ENCODE measurements at places on chromosomes 4 and X.
A peak's percentile ranks its signal among the peaks of the same experiment; 100 is the strongest.

GRCh38 chr4:69882150-69882549, 22.2 kb upstream of the SULT1E1 start:
- DNase-seq: no peak

DNA sequence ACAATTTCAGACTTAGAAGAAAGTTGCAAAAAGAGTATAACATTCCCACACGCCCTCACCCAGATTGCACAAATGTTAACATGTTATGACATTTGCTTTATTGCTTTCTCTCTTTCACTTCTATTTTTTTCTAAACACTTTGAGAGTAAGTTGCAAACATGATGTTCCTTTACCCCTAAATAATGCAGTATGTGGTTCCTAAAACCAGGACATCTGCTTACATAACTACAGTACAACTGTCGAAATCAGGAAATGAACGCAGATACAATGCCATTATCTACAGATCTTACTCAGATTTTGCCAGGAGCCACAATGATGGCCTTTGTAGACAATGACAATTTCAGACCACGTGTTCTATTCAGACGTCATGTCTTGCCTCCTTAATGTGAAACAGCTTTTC, 22.4 kb downstream of the SH3TC1 start:
- DNase-seq: peak; percentile 39

DNA sequence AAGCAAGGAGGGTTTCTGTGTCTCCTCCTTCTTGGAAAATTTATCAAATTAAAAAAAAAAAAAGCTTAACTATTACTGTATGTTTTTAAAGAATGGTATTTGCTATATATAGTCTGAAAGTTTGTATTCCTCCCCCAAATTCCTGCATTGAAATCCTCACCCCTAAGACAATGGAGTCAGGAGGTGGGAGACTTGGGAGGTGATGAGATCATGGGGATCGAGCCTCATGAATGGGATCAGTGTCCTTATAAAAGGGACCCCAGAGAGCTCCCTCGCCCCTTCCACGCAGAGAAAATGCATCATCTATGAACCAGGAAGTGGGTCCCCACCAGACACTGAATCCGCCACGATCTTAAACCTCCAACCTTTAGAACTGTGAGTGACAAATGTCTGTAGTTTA, 50.1 kb downstream of the DHRSX start:
- DNase-seq: no peak

- no peak for DNase-seq
Observed at GRCh38 chrX:47579537-47579936, 2.7 kb upstream of the TIMP1 start.

DNA sequence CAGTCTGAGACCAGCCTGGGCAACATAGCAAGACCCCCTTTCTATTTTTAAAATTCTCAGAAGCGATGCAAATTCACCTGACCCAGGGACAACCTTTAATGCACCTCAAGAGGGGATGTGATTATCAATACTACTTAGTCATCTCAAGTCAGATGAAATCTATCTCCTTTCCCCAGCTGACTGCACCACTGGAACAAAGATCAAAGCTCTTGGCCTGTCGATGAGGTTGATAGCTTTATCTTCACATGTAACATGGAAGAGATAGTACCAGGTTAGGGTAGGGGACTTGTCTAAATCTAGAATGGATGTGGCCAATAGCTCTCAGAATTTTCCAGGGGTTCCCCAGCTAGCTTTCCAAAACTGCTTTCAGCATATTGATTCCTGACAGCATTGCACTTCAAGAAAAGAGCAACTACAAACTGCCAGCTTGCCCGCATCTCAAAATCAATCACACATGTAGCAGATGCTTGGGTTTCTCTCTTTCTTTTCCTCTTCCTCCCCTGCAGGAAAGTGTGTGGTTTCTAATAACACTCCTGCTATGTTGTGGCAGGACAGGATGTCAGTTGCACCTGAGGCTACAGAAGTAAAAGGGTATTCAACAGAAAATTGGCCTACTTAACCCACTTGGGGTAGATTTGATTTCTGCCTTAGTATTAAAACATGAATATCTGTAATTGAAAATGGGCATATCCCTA, 12.2 kb upstream of the TMEM164 start:
- no peak for DNase-seq

GRCh38 chr4:32140636-32141035, 1420.5 kb downstream of the PCDH7 start:
- no peak for DNase-seq

DNA sequence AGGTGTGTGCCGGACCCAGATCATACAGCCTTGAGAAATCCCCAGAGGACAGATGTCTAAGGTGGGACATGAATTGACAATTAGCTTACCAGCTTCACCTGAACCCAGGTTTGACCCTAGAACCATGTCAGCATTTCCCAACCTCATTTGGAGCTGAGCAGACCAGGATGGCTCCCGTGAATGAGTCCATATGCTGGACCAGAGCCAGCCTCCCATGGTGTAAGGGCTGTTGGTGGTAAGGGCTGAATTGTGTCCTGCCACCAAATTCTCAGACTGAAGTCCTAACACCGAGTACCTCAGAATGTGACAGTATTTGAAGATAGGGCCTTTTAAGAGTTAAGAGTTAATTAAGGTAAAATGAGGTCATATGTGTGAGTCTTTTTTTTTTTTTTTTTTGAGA, 88.3 kb downstream of the SLC34A2 start:
- no peak for DNase-seq

DNA sequence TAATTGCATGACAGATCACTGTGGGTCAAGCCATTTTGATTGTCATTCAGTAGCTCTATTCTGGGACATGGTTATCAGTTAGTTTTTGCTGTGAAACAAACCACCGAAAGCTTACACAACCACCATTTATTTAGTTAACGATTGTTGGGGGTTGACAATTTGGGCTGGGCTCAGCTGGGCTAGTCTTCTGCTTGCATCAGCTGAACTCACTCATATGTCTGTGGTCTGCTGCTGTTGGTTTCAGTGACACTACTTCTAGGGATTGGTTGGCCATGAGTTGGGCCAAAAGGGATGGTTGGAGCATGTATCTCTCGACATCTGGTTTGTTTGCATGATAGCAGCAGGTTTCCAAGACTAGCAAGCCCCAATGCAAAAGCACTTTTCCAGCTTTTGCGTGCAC, 5.3 kb upstream of the SMIM10 start:
- DNase-seq: no peak

GRCh38 chrX:29926659-29927058, 288.7 kb upstream of the MAGEB2 start:
- DNase-seq: no peak

DNA sequence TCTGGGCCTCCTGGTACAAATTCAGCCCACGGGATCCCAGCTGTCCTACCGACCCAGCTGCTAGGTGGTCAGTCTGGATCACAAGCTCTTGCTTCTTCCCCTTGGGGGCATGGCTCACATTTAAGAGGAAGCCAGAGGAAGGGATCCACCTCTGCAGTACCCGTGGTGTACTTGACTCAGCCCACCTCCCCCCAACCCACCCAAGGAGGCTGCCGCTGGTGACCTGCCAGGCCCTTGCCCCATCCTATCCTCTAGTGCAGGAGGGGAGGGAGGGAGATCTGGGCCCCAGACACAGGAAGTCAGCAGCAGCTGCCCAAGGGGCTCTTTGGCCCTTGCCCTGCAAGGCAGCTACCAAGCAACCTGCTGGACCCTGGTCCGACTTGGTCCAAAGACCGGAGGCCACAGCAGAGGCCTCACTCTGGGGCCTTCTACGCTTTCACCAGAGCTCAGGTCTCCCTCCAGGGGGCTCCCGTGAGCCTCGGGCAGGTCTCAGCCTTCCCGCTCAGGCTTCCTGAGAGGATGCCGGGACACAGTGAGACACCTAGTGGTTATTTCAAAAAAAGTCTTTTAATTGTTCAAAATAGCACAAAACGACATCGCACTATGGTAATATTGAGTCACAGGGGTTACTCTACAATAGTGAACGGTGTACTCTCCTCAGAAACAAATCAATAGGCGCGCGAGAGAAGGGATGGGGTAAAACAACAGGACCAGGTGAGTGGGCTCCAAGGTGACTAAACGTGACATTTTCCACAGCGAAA, 2.7 kb upstream of the RENBP start:
- DNase-seq: peak; percentile 57

DNA sequence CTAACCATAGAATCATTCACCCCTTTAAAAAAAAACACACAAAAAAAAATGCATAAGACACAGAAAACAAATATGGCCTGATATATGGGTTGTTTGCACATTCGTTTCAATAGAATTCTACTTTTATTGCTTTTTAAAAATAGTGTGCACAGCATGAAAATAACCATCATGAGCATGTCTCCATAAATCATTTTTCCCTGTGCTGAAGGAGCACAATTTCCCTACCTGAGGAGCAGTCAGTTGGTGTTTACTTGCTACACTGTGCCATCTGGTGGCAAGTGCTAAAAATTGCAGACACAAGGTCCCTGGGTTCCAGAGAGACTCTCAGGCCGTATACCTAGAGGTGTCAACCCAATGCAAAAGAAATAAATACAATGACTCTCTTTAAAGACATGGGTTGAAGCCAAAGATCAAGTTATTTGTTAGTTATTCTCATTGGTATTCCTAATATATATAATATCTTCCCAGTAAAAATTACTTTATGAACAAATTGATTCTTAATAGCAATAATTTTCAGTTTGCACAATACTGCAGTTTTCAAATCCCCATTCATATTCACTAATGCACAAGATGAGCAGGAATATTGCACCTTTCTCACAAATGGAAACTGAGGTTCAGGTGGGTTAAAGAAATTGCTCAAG, 551.4 kb downstream of the IQCM start:
- DNase-seq: no peak

- no peak for DNase-seq
Observed at GRCh38 chr4:140085062-140085622, 68.8 kb downstream of the MAML3 start.

DNA sequence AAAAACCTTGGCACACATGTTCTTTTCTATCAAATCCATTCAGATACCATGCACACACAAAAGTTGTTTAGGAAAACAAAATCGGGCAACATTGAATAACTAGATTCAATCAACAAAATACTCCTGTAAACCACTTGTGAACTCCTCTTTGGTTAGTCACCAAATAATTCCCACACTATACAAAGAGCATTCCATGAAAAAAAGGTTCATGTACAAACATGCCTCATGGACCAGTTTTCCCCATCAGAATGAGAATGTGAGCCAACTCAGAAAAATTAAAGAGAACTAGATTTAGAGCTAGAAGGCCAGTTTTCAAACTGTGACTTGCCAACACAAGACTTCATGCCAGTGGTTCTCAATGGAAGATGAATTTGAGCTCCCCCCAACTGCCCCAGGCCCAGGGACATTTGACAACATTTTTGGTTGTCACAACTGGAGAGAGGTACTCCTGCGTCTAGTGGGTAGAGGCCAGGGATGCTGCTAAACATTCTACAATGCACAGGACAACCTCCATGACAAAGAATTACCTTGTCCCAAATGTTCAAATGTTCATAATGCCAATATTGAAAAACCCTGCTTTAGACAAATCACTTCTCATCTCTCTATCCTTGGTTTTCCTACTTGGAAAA, 55.4 kb downstream of the GPC3 start:
- no peak for DNase-seq

- DNase-seq: no peak
Observed at GRCh38 chrX:130444641-130445336, 43.0 kb downstream of the RBMX2 start.

- DNase-seq: no peak
Observed at GRCh38 chr4:10577018-10577417, 107.5 kb downstream of the CLNK start.

DNA sequence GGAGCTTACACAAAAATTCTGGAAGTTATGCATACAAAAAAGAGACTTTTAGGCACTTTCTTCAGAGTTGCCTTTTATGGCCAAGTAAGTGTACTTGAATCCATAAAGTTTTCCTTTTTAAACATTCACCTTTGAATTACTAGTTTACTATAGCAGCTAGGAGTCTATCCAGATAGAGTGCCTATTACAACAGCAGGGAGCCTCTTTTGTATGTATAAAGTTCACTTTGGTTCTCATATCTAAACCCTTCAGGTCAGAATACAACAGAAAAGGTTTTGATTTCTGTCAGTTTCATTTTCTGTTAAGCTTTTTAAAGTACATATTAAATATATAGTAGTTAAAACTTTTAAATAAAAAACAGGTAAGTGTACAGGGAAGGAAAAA, 51.4 kb upstream of the IL13RA1 start:
- DNase-seq: no peak

DNA sequence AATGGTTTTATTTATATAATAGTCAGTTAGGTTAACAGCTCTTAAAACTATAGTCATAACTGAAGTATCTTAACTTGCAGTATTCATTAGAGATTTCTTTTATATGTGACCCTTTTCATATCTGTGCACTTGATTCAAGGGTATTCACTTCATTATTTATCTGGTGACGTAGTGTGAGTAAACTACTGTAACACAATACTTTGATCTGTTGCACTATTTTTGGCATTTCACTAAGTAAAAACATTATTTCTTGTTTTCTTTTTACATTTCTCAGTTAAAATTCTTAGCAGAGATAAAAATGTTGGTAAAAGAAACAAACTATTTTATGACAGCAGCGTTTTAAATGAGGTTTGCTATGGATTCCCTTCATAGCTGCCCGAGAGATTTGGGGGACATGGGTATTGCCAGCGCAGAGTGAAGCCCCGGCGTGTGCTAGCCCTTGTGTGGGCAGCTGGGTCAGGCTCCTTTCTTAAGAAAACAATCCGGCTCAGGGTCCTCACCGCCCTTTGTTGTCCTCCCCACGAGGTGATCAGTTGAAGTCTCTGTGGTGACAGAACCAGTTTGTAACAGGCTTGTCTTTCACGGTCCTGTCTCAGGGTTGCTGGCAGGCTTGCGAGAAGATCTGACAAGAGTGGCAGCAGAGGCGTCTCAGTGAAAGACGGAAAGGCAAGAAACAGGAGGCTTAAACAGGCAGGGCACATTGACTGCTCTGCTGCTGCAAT, 293.4 kb downstream of the BMPR1B start:
- no peak for DNase-seq

DNA sequence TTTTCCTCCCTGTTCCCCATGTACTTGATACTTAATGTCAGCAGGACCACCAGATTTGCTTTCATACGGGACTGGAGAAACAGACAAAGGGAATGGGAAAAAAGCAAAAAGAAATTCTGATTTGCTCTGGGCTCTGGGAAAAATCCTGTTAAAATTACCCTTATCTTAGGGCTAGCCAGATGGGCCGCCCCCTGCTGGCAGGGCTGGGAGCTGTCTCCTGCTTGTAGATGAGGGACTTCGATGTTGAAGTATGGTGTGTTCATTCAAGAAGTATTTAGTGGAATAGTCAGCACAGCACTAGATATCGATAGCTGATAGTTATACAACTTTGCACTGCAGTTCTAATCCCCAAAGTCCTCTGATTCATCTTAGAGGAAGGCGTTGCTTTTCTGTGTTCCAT, 45.8 kb downstream of the BCORL1 start:
- peak; percentile 21 for DNase-seq

GRCh38 chr4:185700048-185700447, 111.9 kb downstream of the SORBS2 start:
- no peak for DNase-seq

DNA sequence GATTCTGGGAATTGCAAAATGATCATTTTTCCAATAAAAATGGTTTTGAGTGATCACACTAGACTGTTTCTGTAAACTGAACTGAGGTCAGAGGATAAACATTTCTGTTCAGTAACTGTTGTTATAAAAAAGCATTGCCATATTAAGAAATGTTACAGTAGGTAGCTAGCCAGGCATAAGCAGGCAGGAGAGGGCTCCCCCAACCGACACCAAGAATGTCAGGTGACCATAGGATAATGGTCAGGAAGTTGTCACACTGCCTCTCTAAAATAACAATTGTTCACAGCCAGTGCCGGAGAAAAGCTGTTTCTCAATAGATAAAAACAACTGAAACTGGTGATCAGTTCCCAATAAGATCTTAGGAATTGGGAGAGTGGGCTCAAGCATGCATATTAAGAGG, 306.2 kb upstream of the SLIT2 start:
- DNase-seq: no peak

Data from T-helper 22 cell (primary cell).